ENCODE measurements at places on chromosomes 3 and 15.

DNA sequence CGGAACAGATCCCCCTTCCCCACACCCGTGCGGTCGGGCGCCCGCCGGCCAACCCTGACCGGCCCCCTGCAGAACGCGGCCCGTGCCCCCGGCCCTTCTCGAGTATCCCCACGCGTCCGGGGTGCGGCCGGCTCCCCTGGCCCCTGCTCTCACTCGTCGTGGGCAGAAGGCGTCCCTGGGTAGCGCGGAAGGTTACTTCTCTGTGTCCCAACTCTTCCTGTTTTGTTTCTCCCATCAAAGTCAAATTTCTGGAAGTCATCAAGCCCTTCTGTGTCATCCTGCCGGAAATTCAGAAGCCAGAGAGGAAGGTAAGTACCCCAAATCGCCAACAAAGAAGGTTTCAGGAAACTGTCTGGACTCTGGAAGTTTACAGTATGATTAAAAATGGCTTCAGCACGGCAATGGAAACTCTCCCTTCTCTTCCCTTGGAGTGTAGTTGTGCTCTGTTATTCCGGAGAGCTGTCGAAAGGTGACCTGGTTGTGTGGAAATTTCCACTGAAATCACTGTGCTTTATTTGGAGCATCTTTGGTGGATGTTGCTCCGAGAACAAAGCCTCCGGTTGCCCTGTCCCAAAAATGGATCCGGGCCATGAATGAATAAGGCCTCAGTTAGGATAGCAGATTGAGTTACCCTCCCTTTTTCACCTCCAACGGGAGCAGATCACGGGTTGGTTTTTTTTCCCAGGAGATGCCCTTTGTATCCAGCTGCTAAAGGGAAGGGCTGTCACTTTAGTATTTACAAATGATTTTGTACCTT lies 536 bp downstream of the SEC61A1 start:
- no peak for DNase-seq

DNA sequence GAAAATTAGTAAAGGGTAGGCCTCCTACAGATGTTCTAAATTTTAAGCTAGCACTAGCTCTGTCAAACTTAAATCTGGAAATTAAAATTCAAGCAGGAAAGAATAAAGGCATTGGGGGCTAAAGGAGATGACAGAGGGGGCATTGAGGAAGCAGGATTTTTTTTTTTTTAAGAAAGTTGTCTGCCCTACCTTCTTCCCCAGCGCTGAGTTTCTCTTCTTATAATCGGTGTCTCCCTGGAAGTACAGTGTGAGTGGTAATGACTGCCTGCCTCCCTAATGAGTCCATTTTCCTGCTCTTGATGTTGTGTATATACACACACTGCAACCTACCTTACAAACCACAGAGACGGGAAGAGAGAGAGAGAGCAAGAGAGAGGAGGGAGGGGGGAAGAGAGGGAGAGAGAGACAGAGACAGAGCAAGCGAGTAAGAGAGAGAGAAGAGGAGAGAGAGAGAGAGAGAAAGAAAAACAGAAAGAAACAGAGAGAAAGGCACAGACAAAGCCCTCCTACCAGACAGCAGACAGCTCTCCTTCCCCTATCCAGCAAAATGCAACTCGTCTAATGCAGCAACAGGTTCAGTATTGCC lies 47.0 kb downstream of the ZBTB20 start:
- peak; percentile 21 for DNase-seq

- DNase-seq: peak; percentile 94
Observed at GRCh38 chr3:193805448-193805847, 212.4 kb downstream of the OPA1 start.

DNA sequence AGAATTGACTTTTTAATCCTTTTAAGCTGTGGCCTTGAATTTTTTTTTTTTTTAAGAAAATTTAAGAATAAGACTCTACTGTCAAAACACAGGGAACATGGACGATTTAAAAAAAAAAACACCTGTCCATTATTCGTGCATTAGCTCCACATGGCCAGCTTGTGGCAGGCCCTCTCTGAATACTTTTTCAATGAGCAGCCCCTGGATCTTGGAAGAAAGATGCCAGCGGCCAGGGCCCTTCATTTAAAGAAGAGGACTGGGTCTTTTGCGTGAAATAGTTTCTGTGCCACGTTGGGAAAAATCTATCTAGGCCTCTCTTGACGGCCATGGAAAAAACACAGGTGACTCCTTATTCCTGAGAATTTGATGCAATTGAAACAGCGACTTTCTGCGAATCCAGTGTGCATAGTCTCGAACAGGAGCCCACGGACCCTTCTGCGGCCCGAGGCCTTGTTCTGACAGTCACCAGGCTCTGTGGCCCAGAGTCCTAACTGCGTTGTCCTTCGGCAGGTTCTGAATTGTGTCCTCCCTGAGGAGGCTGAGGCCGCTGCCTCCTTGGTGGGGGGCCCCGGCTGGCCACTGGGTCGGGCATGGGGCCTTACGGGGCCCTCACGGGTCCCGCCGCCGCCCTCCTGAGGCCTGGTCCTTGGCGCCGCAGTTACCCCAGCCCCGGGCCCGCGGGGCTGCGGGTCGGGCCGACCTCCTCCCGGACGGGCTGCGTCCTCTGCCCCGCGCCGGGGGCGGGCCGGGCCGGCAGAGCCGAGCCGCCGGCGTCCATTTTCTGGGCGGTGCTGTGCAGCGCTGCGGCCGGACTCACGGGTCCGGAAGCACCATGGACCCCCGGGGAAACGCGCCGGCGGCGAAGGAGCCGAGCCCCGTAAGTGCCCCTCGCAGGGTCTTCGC lies 33.5 kb downstream of the ZBTB38 start:
- no peak for DNase-seq

DNA sequence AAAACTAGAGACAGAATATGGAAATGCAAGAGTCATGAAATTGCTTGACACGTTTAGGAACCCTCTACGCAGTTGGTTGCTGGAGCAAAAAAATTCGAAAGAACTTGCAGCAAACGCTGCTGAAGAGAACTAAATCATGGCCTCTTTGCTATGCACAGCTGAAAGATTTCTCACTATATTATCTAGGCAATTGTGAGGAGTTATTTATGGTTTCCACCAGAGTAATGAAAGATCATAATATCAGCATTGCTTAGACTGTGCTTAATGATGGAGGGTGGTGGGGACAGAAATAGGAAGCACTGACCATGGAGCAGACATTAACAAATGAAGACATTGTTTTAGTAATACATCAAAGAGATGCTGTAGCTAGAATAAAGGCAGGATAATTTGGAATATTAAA lies 593.4 kb upstream of the ZNF717 start:
- no peak for DNase-seq

DNA sequence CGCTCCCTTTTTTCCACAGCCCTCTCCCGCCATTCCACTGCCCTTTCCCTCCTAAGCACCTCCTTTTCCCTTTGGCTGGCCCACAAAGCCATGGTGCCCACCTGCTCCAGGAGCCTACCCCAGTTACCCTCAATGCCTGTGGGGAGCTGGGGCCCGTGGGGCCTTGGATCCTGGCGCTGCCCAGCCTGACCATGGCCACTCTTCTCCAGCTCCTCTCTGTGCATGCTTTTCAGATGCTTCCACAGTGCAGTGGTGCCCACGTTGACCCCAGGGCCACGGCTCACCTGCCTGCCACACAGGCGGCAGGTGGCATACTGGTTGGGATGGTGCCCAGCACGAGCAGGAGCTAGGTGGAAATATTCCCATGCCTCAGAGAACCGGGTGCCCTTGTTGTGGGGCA lies 1.5 kb downstream of the ZBED2 start:
- DNase-seq: no peak

DNA sequence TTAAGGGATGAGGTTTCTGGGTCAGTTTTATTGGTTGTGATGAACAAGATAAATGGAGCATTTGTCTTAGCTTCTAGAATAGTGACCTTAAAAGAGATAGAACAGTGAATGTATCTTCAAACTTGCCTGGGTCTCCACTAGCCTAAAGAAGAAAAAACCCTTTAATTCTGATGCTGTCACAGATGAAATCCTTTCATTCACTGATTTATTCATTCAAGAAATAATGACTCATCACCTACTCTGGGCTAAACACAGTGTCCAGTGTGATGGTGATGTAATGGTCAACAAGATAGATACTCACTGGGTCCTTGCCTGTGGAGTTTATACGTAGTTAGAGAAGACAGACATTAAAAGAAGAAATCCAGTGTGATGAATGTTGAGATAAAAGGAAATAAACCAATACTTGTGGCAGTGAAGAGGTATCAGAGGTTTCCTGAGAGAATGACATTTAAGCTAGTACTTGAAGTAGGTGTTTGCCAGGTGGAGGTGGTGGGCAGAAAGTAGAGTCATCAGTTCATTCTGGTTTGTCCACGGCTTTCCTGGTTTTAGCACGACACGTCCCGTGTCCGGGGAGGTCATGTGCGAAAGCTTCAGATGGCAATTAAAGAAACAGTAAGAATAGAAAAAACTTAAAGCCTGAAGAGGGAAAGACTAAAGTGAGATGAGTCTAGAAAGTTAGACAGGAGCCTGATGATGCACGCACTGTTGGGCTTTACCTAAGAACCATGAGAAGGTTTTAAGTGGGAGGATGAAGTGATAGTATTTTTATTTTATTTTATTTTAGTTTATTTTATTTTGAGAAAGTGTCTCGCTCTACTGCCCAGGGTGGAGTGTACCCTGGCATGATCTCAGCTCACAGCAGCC lies 18.5 kb downstream of the PAK2 start:
- DNase-seq: peak; percentile 80

DNA sequence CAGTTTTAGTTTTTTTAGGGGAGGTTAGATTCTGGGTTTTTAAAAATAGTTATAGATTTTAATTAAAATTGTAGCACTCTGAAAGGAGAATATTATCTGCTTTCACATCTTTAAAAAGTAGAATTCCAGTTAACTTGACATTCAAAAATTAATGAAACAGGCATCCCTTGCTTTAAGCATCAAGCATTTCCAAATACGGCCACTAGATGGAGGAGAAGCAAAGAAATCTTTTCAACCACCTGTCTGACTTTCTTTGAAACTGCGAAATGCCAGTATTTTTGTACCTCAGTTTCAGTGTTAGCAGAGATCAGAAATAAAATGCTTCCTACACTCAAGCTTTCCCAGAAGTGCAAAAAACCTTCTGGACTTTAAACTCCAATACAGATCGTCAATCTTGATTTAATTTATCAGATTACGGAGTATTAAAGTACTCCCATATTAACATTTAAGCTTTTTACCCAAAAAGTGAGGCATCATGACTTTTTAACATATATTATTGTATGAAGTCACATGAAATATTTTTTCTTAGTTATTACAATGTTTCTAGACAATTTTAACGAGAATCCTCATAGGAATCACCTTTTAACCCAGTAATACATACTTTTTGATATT lies 153.3 kb downstream of the P3H2 start:
- peak; percentile 43 for DNase-seq

DNA sequence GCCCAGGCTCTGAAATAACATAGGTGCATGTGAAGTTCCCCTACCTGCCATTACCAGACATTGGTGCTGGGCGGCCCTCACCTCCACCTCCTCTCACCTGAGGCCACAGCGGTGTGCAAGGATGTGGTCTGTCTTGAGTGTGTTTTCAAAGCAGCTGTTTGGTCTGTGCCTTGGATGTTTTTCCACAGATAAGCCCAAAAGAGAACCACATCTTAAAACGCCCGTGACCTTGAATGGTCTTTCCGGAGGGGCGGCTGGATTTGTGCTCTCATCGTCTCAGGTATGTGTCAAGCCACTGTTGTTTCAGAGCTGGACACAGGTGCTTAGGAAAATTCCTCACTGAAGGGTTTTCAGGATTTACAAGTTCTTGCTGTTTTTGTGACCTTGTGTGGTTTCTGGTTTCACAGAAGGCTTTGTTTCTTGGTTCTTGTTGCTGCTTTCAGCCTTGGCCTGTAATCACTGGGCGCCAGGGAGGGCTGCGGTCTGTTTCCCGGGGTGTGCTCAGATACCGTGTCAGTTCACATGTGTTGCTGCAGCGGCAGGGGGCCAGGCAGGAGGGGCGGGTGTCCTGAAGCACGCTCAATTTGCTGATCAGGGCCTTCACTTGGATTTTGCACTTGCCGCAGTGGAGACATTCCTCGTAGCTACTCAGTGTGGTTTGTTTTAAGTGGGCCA lies 128.4 kb downstream of the IGF1R start:
- peak; percentile 83 for DNase-seq

DNA sequence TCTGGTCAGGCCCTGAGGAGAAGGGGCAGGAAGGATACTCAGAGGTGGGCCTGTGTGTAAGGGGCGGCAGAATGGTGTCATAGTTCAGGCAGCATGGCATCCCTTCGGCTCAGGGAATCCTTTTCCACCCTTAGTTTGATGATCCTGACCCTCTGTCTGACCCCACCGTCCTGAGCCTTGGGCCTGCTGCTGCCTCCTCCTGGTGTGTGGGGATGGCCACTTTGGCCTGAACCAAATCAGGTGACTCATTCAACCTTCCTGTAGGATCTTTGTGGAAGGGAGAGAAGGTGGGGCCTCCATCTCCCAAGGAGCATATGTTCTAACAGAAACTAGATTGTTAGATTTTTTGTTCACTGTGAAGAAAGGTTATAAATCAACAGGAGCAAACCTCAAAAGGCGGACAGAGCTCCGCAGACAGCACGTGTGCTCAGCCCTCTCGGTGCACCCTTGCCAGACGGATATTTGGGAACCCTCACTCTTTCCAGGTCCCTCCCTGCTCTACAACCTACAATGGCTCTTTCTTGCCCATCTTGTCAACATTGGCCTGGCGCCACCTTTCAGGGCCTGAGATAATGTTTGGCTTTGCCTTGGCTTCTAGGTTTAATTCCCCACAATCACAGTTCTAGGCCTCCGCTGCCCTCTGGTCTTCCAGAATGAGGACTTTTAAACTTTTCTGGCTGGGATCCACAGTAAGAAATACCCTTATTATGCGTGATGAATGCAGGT lies 21.7 kb downstream of the THSD4 start:
- no peak for DNase-seq

GRCh38 chr3:152307829-152308474 lies 39.2 kb downstream of the MBNL1 start:
- peak; percentile 96 for DNase-seq

DNA sequence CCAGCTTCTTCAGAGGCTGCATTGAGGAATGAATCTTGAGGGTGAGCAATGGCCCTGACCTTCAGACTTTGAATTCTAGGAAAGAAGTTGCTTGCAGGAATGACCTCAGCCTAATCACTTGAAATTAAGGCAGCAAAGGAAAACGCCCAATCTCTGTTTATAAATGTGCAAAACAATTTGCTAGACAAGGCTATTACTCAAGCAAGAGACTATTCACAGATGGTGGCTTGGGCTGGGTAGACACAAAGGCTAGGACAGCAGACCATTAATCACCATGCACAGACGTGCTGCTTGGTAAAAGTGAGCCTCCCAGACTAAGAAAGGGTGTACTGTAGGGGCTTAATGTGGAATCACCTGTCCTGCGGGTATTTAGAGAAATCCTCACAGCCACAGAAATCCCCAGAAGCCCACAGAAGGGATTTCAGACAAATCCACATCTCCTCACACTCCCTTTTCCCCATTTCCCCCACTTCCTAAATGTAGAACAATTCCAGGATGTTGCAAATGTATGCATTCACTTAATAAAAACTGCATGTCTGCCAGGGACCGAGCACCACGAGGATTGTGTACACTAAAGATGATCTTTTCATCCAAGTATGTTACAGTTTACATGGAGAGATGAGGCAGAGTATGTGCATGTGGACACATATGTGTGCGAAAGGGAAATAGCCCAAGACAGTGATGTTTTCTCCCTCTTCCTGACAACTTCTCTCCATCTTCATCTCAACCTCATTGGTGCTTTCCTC lies 259.5 kb downstream of the THSD4 start:
- DNase-seq: no peak

- no peak for DNase-seq
Observed at GRCh38 chr3:66803206-66803605, 194.9 kb upstream of the KBTBD8 start.
